Bronchial epithelial cell (primary cell): ENCODE measurements at places on chromosomes 7 and 10.
A peak's percentile ranks its signal among the peaks of the same experiment; 100 is the strongest.

DNA sequence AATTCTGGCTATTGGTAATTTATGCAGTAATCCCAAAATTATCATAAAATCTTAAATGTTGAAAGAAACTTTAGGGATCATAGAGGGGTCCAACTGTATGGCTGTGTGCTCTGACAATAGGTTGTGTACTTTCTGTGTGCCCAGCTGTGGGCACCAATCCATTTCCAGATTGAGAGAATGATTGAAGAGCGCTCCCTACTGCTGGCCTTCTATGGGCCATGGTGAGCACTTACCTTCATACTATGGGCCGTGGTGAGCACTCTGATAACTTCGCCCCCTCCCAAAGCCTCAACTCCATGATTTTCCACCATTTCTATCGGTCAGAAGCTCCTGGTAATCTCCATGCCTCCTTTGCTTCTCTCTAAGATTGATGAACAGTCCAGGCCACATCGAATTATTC, 118.6 kb downstream of the STRA8 start:
- no peak for DNase-seq

DNA sequence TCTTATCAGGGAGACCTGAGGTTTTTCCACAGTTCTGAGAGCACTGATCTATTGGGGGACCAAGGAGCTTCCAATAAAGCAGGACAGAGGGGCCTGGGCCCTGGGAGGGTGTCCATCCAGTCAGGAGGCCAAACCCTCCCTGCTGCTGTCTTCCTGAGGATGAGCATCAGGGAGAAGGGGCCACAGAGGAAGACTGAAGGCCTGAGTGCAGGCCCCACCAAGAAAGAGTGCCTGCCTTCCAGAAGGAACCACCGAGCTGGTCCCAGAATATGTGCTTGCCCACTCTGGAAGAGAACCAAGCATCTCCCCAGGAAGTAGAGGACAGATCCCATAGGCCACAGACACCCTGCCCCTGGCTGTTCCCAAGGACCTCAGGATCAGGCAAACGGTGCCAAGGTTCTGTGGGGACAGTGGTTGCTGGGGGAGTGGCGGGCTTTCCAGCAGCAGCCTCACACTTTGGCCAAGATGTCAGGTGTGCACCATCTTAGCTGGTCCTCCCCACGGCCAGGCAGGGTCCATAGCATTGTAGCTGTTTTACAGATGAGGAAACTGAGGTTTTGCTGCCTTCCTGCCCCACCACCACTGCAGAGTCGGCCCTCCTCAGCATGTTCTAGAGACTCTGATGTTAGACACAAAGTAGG, 199.4 kb downstream of the GRID1 start:
- no peak for DNase-seq

DNA sequence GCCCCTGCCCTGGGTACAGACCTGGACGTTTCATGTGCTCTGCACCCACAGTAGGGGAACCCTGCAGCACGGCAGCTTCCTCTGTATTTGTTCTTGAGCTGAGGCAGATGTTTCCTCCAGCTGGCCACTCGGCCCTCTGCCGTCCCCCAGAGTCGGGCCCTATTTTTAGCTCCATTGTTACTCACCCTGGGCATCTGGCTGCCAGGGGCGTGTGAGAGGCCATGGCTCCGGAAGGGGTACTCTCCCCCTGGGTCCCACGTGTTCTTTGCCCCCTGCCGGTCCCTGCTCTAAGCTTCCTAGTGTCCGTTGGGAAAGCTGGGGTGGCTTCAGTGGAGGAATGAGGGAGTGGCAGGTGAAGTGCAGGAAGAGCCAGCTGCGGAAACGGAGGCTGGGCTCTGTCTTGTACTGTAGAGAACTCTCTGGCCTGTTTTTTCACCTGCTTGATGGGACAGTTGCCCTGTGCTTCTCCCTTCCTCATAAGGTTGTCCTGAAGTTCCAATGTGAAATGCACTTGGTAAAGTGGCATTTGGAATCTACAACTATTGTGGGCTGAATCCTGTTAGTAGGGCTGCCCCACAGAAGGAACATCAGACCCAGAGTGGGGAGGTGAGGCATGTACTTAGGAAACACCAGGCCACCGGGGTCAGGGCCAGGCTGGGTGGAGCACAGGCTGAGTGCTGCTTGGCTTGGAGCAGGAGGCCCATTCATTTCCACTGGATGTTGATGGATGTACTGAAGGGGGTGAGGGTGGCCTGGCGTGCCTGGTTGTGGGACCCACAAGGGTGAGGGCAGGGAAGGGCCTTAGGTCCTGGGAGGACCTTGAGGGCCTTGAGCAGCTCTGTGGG, 30.6 kb downstream of the PALD1 start:
- DNase-seq, result no peak

GRCh38 chr7:148014541-148014940, 576.0 kb upstream of the C7orf33 start:
- peak; percentile 29 for DNase-seq
